ENCODE measurements at places on chromosomes 11 and 22.

DNA sequence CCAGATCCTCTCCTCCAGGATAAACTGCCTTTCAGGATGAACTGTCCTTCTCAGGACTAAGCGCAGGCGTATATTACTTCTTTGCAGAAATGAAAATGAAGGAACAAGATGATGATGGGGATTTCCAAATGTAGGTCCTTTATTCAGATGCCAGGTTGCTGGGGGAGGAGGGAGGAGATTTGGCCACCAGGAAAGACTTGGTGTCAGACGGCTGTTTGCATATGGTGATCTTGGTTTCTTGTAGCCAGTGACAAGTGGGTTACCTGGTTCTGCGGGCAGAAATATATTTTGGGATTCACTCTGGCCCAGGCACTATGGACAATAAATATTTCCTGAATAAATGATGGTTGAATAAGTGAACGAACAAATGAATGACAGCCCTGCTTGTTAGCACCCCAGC lies 243.4 kb downstream of the MIAT start:
- no peak for DNase-seq

DNA sequence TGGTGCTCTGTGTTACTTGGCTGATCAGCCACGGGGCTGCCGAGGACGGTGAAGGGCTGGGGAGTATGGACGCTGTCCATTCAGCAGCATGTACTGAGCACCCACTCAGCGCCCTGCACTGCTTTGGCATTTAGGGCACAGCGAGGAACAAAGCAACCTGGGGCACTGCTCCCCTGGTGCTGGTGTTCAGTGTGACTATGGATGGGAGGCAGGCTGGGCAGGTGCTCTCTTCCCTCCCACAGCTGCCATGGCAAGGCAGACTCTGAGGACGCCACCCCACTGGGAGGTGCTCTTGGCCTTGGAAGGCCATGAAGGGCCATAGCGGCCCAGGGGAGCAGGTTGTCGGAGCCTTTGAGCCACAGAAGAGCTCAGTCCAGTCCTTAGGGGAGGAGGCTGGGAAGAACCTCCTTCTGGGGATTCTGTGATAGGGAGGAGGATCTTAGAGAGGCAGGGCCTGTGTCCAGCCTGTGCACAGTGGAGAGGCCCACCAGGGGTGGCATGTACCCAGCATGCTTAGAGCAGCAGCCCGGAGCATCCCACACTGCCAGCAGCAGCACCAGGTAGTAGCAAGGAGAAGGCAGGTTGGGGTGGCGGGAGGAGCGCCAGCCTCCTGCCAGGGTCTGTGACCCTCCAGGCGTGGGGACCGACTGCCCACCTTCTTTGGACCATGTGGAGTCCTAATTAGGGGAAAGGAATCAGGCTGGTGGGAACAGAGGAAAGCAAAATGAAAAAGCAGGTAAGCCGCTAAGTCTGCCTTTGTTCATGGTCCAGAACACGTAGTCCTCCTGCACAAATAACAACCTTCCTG lies 141.8 kb downstream of the MPPED1 start:
- no peak for DNase-seq

DNA sequence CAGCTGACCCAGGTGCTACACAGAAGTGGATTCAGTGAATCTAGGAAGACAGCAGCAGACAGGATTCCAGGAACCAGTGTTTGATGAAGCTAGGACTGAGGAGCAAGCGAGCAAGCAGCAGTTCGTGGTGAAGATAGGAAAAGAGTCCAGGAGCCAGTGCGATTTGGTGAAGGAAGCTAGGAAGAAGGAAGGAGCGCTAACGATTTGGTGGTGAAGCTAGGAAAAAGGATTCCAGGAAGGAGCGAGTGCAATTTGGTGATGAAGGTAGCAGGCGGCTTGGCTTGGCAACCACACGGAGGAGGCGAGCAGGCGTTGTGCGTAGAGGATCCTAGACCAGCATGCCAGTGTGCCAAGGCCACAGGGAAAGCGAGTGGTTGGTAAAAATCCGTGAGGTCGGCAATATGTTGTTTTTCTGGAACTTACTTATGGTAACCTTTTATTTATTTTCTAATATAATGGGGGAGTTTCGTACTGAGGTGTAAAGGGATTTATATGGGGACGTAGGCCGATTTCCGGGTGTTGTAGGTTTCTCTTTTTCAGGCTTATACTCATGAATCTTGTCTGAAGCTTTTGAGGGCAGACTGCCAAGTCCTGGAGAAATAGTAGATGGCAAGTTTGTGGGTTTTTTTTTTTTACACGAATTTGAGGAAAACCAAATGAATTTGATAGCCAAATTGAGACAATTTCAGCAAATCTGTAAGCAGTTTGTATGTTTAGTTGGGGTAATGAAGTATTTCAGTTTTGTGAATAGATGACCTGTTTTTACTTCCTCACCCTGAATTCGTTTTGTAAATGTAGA lies 1.7 kb downstream of the MALAT1 start:
- no peak for DNase-seq

- DNase-seq = no peak
Measured at GRCh38 chr22:17549655-17550054, 13.6 kb upstream of the SLC25A18 start.

DNA sequence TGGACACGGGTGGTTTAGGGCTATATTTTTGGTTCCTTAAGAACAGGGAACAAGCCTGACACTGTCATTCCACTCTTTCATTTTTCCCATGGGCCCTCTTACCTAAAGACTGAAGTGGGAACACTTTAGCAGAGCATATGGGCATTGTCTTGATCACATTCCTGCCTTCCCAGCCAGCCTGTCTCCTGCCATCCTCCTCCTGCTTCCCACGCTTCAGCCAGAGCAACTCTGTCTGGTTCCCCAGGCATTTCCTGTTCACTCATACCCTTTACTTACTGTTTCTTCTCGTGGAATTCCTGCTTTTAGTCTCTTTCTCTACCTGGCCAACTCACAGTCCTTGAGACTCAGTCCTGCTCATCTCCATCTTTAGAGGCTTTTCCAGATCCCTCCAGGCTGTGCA lies 22.8 kb downstream of the MRPL16 start:
- DNase-seq = no peak

GRCh38 chr11:59716051-59716450 lies 2.4 kb upstream of the OR10V1 start:
- no peak for DNase-seq

- DNase-seq = no peak
Measured at GRCh38 chr22:42758931-42759629, 38.4 kb upstream of the A4GALT start.

DNA sequence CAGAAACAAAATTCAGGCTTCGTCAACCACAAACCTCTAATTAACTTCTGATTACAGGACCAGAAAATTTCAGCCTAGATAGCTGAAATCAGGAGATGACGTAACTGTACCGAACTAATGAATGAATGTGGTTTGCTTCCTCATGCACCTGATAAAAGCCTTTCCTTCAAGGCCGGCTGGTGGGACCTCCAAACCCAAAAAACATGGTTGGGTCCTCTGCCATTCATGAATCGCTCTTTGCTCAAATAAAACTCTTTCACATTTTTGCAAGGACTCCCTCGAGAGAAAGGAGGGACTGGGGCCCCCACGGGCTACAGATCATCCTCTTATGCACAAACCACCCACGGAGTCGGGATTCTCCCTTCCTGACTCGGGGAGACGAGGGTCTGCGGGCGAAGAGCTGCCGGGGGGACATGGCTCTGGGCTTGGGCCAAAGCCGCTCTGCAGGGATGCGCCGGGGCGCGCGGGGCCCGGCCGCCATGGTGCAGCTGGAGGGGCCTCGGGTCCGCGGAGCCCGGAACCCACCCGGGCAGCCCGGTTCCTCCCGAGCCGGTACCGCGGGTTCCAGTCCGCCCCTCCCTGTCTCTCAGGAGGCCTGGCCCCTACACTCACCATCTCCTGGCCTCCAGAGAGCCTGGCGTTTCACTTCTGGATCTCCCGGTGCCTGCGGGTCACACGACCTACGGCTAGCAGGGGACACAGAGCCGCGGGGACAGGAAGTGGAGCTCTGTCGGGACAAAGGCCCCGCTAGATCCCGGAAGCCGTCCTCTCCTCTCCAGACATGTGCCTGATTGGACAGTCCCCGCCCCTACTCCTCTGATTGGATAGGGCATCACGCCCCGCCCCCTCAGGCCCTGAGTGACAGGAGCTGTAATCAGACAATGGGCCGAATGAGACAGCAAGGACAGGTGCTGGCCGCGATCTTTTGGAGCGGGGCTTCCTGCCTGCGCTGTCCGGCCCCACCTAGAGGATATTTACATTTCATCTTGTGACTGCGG lies at the start of gene ZNF195:
Gene ZNF195 (minus strand): TSS at position 721 of the 998 bp plus-strand sequence. CDS start 106 bp downstream, at position 615.
- DNase-seq = peak; percentile 95

GRCh38 chr11:114211444-114212121 lies 84.6 kb upstream of the NNMT start:
- no peak for DNase-seq

GRCh38 chr11:117958949-117959348 lies 27.2 kb upstream of the IL10RA start:
- DNase-seq = no peak

DNA sequence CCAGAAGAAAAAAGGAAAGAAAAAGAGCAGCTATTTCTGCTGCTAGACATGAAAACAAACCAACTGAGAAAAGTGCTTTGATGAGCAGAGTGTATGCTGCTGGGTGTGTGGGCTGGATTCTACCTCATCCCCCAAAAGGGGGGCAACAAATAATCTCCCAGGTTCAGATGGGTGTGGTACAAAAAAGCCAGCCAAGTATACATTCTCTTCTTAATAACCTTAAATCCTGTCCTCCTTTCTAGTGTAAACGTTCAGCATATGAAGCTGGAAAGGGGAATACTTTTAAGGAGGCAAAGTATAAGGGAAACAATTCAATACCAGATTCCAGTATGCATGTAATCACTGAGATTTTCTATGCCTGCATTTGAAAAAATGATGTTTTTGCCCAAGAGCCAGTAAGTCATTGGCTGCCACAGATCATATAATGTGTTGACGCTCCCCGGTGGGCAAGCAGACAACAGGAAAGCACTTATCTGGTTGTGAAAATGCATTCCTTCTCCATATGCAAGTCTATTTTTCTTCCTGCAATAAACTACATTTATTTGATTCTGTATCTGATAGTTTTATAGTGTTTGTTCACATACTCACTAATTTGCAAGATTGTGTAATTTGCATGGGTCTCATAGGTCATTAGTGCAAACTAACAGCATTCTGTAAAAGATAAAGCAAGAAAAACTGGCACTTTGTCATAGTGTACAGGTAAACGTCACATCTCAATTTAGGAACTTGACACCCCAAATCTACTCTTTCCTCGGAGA lies 201.1 kb downstream of the CADM1 start:
- no peak for DNase-seq

DNA sequence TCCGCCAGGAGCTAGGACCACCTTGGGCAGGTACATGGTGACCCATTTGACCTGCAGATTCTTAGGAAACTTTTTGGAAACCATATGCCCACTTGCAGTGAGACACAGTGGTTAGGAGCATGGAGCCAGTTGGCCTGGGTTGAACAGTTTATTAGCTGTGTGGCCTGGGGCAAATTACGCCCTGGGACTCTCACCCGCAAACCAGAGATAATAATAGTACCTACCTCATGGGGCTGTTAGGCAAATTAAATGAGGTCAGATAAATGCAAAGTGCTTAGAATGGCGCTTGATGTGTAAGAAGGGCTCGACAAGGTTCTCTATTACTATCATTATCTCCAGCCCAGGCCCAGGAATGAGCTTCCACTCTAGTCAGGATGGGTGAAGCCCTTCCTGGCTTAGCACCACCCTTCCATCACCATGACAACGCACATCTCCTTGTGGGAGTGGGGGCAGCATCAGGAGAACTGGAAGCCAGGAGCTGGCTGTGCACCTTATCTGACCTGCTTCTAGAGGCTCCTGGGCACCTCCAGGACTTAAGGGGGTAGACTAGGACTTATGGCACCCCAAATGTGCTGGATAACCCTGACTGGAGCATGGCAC lies 5.1 kb downstream of the SYT12 start:
- DNase-seq = no peak

- no peak for DNase-seq
Measured at GRCh38 chr11:9753021-9753420, 89.1 kb downstream of the SWAP70 start.

DNA sequence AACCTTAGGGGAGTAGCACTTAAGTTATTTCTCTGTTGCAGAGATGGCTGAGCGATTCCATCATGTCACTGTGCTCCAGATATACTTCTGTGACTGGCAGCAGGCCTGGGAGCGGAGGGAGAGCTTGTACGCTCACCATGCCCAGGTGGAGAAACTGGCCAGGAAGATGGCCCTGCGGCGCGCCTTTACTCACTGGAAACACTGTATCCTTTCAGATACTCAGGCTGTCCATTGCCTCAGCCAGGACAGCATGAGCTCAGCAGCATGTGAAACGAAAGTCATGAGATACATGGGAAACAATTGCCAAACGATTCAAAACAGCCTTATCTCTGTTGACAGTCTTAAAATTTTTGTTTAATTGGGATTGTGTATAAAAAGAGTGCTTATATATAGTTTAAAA lies 78.9 kb downstream of the SFI1 start:
- DNase-seq = no peak

GRCh38 chr11:57318178-57318577 lies 6.6 kb downstream of the TNKS1BP1 start:
- DNase-seq = no peak

- DNase-seq = no peak
Measured at GRCh38 chr11:105574974-105575373, 34.9 kb upstream of the GRIA4 start.

DNA sequence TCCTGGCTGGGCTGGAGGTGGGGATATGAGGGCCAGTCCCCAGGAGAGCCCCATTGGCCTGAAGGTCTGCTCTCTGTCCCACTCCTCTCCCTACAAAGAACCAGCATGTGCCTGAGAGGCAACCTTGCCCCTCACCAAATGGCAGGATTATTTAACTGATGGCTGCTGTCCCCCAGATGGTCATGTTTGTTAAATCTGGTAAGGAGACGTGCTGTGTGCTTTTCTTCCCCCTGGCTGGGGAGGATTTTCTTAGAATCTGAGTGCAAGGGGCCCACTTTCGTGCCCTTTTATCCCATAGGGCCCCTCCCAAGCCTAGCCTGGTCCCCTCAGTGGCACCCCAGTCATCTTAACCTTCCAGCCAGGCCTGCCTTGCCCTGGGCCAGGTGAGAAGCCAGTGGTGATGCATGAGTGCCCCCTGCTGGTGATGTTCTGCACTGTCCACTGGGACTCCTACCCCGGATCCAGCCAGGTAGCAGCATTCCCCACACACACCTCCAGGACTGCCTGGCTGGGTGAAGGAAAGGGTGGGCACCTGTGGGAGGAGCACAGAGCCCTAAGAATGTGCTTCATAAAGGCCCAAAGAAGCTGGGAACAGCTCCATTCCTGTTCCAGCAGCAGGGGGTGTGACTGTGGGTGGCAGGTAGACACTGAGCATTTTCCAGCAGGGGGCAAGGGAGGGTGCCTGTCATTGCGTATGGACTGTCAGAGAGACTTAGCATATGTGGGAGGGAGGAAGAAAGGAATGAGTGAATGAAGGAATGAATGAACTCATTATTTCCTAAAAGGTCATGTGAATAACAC lies 28.9 kb downstream of the MFNG start:
- DNase-seq = peak; percentile 87

DNA sequence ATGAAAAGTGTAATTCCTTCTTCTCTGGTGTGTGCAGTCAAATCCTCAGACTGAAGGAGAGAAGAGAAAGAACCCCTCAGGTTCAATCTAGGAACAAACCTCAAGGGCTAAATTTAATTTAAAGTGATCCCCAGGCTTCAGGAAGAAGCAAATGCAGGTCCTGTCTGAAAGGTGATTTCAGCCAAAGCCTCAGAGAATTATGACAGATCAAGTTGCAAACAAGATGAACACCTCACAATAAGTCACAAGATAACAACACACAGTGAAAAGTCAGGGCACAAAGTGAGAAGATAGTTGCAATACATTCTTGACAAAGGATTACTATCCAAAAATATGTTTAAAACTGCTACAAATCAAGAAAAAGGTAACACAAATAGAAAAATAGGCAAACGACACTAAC lies 11.8 kb downstream of the ZP1 start:
- DNase-seq = no peak

GRCh38 chr11:35104655-35105054 lies 34.3 kb upstream of the CD44 start:
- DNase-seq = no peak

GRCh38 chr11:18309691-18310090 lies 12.2 kb downstream of the HPS5 start:
- no peak for DNase-seq

Measured in CD4-positive, alpha-beta T cell (primary cell).